CD4-positive, alpha-beta T cell treated with Interleukin-4 for 4 hours (primary cell): ENCODE measurements at places on chromosomes 6 and 20.

DNA sequence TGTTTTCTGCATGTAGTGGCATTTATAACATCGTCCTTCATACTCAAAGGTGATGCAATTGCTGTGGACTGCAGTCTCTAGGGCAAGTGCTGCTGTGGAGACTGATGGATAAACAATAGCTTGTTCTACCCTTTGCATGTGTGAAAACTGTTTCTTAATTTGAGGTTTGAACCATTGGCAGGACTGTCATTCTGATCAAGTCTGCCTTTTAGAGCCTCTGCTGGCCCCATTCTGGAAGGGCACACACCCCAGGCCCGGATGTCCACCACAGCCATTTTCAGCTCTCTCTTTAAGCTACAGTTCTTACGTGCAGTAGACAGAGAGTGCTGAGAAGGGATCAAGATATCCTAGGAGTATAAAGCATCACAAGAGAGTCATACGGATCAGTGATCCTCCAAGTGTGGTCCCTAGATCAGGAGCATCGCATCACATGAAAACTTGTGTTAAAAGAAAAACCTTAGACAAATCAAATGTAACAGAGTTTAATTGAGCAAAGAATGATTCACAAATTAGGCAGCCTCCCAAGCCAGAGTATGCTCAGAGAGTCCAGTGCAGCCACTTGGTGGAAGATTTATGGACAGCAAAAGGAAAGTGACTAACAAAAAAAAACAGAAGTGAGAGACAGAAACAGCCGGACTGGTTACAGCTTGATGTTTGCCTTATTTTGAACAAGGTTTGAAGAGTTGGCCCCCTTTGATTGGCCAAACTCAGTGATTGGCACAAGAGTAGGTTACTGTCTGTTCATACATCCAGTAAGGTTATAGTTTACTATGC, 52.0 kb downstream of the FRK start:
- no peak for DNase-seq

DNA sequence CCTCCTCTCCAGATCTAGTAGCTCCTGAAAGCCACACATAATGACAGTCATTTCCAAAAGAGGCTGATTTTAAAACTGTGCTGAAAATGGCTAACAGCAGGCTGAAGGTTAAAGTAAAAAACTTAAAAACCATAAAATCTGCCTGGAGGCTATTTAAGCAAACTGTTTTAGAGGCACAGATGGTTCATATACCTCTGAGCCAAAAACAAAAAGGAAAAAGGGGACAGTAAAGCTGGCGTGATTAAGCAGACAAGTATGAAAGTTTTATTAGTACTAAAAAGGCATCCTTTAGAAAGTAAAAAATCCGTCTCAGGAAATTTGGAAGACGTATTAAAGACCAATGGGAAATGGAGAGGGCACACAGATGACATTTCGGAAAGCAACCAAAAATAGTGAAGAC, 55.8 kb downstream of the SOBP start:
- no peak for DNase-seq

DNA sequence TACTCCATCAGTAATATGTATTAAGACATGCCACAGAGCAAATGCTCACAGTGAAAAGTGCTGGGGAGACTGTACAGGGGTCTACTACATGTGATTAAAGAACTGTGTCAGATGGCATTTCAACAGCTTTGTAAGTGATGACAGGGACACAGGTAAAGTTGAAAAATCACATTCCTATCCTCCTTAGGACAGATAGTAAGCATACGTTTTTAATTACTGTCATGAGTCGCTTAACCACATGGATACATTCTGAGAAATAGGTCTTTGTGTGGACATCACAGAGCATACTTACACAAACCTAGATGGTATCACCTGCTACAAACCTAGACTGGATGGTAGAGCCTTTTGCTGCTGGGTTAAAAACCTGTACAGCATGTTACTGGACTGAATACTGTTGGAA, 645.8 kb upstream of the AGPAT4 start:
- no peak for DNase-seq

DNA sequence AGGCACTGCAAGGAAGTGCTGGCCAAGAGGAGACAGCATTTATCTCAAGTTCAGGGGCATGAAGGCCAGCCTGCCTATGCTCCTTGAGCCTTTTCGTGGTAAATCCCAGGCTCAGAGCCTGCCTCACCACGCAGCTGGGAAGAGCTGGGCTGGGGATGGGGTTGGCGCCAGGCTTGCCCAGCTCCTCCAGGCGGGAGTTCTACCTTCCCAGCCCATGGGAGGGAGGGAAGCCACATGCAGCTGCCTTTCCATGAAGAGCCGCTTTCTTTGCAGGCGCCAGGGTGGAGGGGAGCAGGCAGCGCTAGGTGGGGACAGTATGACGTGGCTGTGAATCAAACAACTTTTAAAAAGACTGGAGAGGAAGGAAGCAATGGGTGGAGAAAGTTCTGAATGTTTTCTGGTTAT, 19.5 kb upstream of the SIRT5 start:
- DNase-seq, result no peak
